ENCODE measurements at places on chromosomes 5 and 9.

- DNase-seq = peak; percentile 75
Observed at GRCh38 chr9:33471361-33471760, 2.4 kb downstream of the NOL6 start.

DNA sequence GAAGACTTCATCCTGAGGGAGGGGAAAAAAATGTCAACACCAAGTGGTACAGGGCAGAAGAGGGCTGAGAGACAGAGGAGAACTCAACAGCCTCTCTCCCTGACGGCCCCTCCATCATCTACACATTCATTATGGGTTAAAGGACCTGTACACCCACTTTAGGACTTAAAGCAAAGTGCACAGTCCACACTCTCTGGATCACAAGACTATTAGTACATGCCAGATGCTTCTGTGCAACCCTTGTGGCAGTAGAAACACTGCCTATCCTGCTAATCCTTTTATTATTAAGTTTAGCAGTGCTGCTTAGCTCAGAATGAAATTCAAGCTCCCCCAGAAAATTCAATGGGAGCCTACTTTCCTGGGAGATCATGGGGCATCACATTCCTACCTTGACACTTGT, 1.9 kb downstream of the FRMD3 start:
- DNase-seq = no peak

DNA sequence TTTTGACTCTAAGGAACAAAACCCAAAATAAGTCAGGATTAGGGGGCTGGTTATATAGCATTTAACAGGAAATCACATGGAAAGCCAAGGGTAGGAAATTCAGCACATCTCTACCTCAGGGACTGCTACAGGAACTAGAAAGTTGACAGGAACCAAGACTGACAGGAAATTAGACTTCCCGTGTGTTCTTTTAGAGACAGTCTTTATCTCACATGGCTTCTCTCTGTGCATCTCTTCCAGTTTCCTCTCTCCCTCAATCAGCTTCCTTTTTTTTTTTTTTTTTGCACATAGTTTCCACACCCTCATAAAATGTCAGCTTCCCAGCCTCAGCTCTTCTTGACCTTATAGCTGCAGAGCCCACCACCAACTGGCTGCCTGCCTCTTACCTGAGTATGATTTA, 4.8 kb downstream of the RECK start:
- DNase-seq = no peak

- no peak for DNase-seq
Observed at GRCh38 chr5:179315356-179315890, 29.8 kb downstream of the ADAMTS2 start.

- DNase-seq = no peak
Observed at GRCh38 chr5:63822614-63823013, 139.6 kb downstream of the HTR1A start.

- DNase-seq = no peak
Observed at GRCh38 chr9:107144475-107144874, 138.6 kb upstream of the RAD23B start.

DNA sequence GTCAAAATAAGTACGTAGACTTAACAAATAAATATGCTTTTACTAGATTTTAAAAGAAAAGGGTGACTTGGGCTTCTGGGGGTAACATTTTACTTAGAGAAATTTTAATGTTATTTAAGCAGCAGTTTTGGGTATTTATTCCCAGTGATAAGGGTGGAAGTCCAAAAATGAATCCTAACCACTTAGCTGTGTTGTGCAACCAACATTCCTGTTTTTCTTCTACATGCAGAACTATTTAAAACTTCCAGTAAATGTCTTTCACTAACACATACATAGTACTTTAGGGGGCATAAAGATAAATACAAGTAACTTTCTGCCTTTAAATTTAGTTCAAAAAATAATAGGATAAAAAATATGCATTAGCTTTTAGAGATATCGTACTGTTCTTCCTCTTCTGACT, 436.7 kb downstream of the CTNND2 start:
- DNase-seq = peak; percentile 52

GRCh38 chr5:2163060-2163856, 280.5 kb upstream of the IRX4 start:
- DNase-seq = no peak

GRCh38 chr5:97480313-97480712, 297.3 kb upstream of the RIOK2 start:
- no peak for DNase-seq

GRCh38 chr5:54722846-54723433, 205.4 kb downstream of the SNX18 start:
- DNase-seq = peak; percentile 42

DNA sequence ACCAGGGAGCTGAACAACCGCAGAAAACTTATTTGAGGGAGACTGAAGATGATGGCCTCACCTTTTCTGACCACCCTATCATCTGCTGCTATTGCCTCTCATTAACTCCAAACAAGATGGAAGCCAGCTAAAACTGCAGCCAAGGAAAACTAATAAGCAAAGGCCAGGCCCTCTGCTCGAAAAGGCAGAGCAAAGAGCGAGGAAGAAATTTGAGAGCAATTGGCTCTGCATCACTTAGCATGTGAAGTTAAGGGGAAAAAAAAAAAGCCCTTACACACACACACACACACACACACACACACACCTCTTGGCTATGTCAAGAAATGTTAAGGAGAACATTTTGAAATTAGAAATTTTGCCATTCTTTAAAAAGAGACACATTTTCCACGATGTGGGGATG, 228.1 kb upstream of the CYLC2 start:
- no peak for DNase-seq

DNA sequence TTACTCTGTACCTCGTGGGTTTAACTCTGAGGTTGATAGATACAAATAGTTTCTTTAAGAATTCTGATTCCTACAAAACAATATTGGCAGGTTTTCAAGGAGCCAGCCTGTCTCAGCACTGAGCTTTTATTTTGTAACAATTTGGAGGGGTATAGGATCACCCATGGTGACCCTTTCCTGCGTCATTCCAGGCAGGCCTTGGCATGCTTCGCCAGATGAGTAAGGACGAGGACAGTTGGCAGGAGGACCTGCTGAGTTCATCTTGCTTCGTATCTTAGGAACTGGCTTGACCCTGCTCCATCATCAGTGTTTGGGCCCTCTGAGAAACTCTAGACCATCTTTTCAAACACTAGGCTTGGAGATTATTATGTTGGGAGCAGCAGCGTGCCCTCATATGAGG, 17.9 kb downstream of the ZNF462 start:
- DNase-seq = no peak

GRCh38 chr5:156799171-156799570, 50.9 kb upstream of the PPP1R2B start:
- no peak for DNase-seq

DNA sequence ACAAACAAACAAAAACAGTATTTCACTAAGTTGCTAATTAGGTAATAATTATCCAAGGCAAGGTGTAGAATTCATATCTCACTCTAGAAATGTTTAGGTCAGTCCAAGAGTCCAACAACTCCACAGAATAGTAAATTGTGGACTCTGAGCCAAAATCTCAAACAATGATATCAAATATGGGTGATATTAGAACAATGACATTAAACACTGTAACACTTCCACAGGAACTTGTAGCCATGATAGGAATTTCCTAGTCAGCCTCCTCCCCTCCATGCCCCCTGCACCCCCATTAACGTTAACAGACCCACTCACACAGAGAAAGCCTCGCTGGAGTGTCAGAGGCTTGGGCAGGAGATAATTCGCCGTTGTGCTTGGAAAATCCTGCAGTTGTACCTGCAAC, 305.0 kb upstream of the PIK3R1 start:
- DNase-seq = no peak

GRCh38 chr9:14301006-14301405, 12.9 kb downstream of the NFIB start:
- no peak for DNase-seq

DNA sequence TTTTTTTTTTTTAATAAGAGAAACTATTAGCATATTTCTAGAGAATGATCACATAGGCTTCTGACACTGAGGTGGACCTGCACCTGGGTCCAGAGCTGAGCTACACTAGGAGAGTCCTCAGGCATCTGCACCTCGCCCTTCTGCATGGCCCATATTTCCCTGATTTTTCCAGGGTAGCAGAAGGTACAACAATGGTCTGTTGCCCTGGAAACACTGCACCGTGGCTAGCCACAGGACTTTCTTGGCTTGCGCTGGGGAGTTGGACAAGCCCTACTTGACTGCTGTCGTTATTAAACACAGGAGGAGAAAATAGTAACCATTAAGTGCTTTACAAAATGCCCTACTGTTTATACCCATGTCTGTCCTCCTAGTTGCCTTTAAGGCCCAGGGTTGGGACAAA, 615.7 kb upstream of the MEF2C start:
- DNase-seq = peak; percentile 30

DNA sequence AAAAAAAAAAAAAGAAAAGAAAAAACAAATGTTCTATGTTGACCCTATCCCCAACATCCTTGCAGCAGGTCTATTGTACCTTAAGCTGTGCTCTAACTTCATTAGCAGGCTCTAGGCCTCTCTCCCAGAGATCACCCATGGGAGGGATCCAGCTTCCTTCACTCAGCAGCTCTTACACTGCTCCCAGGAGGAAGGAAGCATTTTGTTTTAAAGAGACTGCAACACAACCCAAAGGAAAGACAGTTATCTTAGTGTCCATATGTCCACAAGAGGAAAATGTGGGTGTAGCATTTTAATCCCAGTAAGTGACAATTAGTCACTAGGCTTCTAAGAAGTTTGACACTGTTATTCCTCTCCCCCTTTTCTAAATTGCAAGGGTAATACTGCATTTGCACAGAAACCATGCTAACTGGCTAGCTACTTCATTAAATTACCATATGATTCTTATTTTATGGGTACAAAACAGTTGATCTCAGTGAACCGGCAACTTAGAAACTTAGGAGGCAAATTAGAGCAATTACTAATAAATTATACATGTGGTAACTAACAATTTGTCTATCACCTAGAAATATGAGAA, 58.8 kb downstream of the MARCHF3 start:
- no peak for DNase-seq

DNA sequence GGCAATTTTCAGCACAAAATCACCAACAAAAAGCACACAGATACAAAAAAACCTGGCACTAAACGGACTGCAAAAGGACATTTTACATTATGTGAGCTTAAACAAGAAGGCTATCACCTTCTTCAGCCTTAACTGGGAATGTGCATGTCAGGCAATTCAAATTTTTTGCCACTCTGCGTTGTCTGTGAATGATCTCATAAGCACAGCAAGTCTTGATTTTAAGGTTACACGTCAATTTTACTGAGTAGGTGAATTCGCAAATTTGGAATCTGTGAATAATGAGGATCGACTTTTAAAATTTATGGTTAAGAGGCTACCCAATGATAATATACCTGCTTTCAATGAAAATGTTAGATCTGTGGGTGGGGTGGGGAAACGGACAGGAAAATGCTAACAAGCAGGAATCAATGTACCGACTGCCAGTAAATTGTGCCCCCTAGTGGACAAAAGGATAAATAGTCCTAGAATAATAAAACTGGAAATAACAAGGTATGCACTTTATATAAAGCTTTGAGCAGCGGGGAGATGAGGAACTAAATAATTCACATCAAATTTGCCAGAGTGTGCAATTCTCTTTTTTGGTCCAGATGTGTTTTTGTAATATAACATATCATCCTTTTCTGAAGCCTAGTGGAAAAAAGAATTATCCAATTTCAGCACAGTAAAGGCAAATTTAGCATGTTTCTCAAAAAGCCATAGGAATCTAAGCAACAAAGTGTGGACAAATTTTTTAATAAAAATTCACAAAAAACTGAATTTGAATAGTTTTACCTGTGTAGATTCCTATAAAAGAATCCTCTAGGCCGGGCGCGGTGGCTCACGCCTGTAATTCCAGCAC, 20.5 kb downstream of the EQTN start:
- DNase-seq = peak; percentile 75

DNA sequence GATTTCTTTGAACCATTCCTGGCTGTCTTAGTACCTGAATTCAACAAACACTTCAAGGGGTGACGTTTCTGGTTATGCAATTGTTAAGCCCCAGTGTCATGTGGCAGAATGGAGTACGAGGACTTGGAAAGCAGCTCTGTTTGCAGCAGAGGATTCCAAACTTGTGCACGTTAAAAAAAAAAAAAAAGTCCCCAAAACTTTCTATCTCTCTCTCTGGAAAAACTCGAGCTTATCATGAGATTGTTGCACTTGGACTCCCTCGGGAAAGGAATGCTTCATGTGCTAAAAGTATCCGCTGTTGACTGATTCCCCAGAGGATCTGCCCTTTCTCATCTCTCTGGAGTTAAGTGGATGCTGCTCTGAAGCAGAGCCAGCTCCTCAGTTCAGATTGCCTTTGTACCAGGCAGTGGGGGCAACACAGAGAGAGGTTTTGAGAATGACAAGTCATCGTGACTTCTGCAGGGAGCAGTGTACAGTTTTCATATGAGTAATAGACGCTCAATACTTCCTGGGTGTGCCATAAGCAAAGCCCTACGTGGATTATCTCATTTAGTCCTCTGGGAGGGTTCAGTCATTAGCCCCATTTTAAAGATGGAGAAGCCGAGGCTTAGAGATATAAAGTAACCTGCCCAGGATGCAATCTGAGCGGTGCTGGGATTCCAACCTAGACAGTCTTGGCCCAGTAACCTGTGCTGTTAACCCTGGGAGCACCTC, 28.1 kb downstream of the TMOD1 start:
- DNase-seq = no peak

DNA sequence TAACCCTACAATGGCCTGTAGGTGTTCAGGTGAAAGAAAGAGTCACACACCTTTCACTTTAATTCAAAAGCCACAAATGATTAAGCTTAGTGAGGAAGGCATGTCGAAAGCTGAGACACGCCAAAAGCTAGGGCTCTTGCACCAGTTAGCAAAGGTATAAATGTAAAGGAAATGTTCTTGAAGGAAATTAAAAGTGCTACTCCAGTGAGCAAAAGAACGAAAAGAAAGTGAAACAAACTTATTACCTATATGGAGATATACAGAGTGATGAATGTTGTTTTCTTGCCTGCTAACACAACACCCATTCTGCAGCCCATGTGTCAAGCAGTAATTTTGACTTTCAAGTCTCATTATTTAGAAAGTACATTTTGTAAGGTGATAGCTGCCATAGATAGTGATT, 254.2 kb upstream of the SLC24A2 start:
- DNase-seq = no peak

DNA sequence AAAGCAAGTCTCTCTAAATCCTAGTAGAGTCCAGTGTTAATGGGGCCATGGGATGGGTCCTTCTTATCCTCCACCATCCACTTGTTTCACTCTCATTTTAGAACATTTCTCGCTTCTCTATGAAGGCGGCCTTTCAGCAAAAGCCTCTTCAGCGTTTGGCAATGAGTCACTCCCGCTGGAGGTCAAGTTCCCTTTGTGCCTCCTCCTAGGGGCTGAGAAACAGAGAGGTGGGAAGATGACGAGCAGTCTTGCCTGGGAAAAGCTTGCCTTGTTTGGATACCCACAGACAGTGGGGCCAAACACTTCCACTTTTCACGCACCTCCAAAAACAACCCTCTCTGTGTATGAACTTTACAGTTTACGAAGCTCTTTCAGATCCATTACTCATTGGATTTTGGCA, 168.8 kb downstream of the GABBR2 start:
- peak; percentile 83 for DNase-seq

- DNase-seq = peak; percentile 83
Observed at GRCh38 chr5:35129921-35130485, 82.3 kb upstream of the AGXT2 start.

DNA sequence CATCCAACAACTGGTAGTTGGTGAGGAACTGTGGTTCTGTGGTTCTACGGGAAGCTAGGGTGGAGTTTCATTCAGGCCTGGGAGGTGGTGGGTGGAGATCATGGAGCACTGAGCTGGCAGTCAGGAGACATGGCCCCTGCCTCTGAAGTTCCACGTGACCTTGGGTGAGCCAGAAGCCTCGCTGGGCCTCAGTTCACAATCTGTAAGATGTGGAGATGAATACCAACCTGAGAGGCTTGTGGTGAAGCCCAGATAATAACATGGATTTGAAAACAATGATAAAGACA, 177.9 kb downstream of the MACROH2A1 start:
- no peak for DNase-seq
